ENCODE measurements at places on chromosomes 13 and 19.

- DNase-seq, result no peak
Observed at GRCh38 chr13:54226876-54227275, 1198.3 kb downstream of the OLFM4 start.

DNA sequence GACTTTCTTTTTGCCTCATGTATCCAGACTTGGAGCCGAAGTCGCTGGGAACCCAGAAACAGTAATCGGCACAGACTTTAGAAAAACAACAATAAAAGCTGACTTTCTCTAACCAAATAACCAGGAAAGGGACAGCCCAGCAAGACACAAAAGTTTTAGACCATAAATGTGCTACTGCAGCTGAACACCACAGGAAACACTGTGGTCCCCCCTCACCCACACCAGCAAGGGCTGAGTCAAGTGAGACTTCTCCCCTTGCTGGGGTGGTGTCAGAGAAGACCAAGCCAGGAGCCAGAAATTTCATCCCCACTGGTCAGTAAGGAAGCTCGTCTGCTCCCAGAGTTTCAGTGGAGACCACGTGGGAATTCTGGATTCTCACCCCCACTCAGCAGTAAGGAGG lies 70.6 kb downstream of the ESD start:
- no peak for DNase-seq

DNA sequence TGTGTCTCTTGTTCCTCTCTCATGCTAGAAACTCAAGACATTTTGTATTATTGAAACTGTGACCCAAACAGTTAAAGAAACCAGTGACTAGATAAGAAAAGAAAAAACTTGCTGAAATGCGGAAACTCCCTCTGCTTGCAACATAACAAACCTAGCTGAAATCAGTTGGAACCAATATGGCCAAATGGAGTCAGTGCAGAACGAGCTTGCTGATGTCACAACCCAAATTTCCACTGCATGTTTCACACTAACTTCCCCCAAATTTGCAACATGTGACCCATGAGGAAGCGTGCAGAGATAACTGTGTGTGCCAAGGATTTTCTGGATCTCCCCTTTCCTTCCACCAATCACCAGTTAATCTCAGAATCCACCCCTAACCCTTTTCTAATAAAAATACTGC lies 208.0 kb downstream of the DLEU7 start:
- no peak for DNase-seq

DNA sequence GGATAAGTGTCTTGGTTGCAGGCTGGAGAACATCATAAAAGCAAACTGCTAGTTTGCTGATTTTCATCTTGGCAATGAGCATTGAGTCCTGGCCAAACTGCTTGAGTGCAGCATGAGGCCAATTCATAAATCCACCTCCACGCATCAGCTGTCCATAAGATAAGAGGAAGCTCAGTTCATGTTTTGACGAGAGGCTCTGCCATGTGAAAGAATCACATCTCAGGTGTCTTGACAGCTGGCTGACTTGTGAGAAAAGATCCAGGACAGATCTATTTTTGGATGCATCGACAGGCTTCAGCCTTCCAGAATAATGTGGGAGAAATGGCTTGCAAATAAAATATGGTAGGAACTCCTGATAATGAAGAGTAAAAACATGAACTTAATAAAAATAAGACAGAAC lies 5.4 kb upstream of the ZNF682 start:
- DNase-seq, result no peak

GRCh38 chr13:59710416-59710815 lies 453.3 kb downstream of the DIAPH3 start:
- DNase-seq, result no peak

GRCh38 chr13:35457258-35457657 lies 19.2 kb downstream of the MAB21L1 start:
- DNase-seq, result no peak

GRCh38 chr19:17370026-17370587 lies 7.0 kb downstream of the PLVAP start:
- DNase-seq, result no peak

GRCh38 chr19:51861870-51862622 lies 25.7 kb downstream of the ZNF577 start:
- no peak for DNase-seq

DNA sequence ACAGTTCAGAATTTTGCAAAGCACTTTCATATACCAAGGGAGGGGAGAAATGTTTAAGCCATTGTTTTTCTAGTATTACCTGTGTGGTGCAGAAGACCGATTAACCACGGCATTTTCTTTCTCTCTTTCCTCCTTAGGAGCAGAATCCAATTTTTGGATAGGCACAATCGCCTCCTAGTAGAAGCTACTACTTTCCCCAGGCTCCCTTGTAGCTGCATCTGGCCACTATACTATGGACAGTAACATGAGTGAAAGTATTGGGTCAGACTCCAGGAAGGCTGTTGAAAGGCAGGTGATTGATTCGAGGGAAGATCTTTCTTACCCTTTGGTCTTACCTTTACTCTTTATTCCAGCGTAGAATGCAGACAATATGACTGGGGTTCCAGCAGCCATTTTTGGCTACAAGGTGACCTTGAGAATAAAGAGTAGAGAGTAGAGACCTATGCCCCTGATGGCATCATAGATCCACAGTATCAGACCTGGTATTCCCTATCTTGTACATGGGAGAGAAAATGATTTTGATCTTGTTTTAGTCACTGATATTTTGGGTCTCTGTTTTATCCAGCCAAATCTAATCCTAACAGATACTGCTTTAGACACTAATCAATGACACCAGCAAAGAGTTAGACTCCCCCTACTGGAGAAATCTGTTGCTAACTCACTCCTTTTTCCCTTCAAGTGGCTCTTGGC lies 77.0 kb downstream of the LRRC63 start:
- DNase-seq, result peak; percentile 3

DNA sequence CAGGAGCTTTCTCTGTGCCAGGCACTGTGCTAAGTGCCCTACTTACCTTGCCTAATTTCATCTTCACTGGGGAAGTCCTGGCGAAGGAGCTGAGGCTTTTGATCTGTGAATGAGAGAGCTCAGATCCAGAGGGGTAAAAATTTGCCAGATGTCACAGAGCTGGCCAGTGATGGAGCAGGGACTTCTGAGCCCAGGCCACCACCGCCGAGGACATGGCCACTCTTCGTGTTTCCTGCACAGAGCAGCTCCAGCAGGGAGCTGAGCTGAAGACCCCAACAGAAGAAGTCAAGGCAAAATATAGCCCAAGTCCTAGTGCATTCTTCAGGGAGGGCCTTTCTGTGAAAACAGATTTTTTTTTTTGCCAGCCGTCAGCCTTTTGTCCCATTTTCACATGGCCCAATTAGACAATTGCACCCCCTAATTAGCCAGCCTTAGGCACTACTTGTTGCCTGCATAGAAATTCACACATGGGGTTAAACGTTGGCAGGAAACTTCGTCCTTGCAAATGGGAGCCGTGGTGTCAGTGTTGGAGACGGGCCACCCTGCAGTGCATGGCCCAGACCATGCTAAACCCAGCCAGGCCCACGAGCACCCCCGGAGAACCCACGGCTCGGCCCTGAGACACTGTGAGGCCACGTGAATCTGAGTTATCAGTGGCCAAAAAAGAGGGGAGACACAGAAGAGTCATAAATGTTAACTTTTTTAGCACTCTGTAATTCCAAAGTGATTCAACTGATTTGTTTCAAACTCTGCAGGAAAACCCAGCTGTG lies 7.8 kb downstream of the ZNF536 start:
- DNase-seq, result no peak
